ENCODE measurements at places on chromosomes 12 and 14. TPM values are rescaled to one million over a fixed set of nuclear protein-coding genes. Genes with fewer than 3 reads are reported as not detected.

WNT1 gene
- total RNA-seq, result not detected

EIF5 gene
- total RNA-seq, result 230 TPM

VWF gene
- 1.3 TPM for total RNA-seq

HNF1A gene
- not detected for total RNA-seq

DCN gene
- 1,080 TPM for total RNA-seq

ZDHHC22 gene
- not detected for total RNA-seq

SERPINA6 gene
- not detected for total RNA-seq

TEP1 gene
- 15.8 TPM for total RNA-seq

All from placental pericyte (primary cell).